ENCODE measurements at places on chromosomes 3 and 15. TPM values are rescaled to one million over a fixed set of nuclear protein-coding genes. Genes with fewer than 3 reads are reported as not detected.

The CD80 gene
- not detected for total RNA-seq

The STT3B gene
- total RNA-seq, result 82.1 TPM

The LRRIQ4 gene
- not detected for total RNA-seq

The TMEM212 gene
- total RNA-seq, result not detected

The CCDC9B gene
- total RNA-seq, result 155 TPM

The KLHL6 gene
- 0.69 TPM for total RNA-seq

The MEX3B gene
- 2.5 TPM for total RNA-seq

The SFMBT1 gene
- total RNA-seq, result 15.9 TPM

The CD276 gene
- 32.4 TPM for total RNA-seq

The NSUN3 gene
- 5.9 TPM for total RNA-seq

GRCh38 chr3:77324105-77324504, 284.2 kb downstream of the ROBO2 start:
- DNase-seq, result no peak
- no peak overlapping the region for H3K4me3 ChIP-seq
- H3K27ac ChIP-seq, result no peak overlapping the region
- no peaks in the 10 kb centered on the region for H3K36me3 ChIP-seq
- H3K4me1 ChIP-seq, result peaks cover 5% of the 10 kb centered on the region

DNA sequence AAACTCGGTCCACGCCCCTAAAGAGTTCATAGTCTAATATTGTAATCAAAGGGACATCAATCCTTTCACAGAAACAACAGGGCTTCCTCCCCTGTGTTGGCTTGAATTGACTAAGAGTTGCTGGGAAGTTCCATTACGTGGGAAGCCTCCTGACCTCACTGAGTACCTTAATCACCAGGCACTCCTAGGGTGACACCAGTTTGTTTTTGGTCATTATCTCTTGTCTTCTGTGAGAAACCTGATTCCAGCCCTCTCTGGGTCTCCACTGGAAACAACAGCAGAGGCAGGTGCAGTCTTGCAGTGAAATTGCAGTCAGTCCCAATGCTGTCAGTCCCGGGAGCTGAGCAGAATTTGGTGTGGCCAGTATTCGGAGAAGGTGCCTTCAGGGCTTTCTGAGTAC, 55.4 kb downstream of the BOC start:
- peaks cover 15% of the 10 kb centered on the region for H3K4me1 ChIP-seq
- no peak overlapping the region for H3K4me3 ChIP-seq
- peaks cover 17% of the 10 kb centered on the region for H3K36me3 ChIP-seq

DNA sequence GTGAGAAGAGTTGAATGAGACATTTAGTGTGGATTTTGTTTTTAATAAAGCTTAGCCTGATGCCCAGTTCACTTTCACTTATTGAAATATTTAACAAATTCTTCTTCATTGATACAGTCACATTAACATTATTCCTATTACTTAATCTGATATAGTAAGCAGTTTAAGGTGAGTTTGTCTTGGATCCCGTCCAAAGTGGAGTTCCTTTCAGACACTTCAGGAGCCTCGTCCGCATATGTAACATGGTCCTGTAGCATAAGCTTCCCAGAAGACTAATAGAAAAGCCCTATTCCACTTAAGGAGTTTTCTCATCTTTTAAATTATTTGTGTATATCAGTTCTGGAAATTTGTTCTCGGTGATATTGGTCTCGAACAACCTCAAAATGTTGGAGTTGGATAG, 39.7 kb upstream of the MLF1 start:
- H3K4me1 ChIP-seq, result no peaks in the 10 kb centered on the region
- no peaks in the 10 kb centered on the region for H3K27me3 ChIP-seq
- no peaks in the 10 kb centered on the region for H3K36me3 ChIP-seq

GRCh38 chr3:179227349-179227748, 23.6 kb downstream of the KCNMB3 start:
- no peaks in the 10 kb centered on the region for H3K27me3 ChIP-seq
- H3K4me3 ChIP-seq, result no peak overlapping the region
- no peak for DNase-seq
- H3K27ac ChIP-seq, result no peak overlapping the region
- H3K36me3 ChIP-seq, result peaks cover 65% of the 10 kb centered on the region
- peaks cover 4% of the 10 kb centered on the region for H3K4me1 ChIP-seq

GRCh38 chr3:66655671-66656070, 154.8 kb upstream of the LRIG1 start:
- H3K4me1 ChIP-seq, result no peaks in the 10 kb centered on the region
- H3K27me3 ChIP-seq, result no peaks in the 10 kb centered on the region
- no peak overlapping the region for H3K27ac ChIP-seq
- H3K4me3 ChIP-seq, result no peak overlapping the region
- no peaks in the 10 kb centered on the region for H3K36me3 ChIP-seq

GRCh38 chr15:55992769-55993110, 672 bp downstream of the NEDD4 start:
- no peak for DNase-seq
- no peaks in the 10 kb centered on the region for H3K36me3 ChIP-seq
- H3K27ac ChIP-seq, result peak overlapping the region; percentile 97
- peak overlapping the region; percentile 83 for H3K4me3 ChIP-seq

DNA sequence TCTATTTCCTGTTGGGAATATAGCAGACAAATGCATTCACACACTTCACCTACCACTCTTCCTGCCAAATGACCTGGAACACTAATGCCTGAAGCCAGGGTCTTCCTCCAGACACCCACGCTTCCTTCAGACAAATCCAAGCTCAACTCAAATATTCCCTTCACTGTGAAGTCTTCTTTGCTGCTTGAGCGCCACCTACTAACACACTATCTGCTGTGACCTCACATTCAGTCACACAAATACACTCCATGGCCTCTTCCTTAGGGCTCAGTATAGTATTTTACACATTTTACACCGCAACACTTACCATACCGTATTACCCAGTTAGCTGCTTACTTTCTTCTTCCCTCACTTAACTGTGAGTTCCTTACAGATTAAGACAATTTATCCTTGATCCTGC, 149.4 kb downstream of the SHOX2 start:
- no peaks in the 10 kb centered on the region for H3K36me3 ChIP-seq
- DNase-seq, result no peak
- H3K4me1 ChIP-seq, result no peaks in the 10 kb centered on the region
- H3K27ac ChIP-seq, result no peak overlapping the region
- H3K27me3 ChIP-seq, result peaks cover 3% of the 10 kb centered on the region

GRCh38 chr15:40960925-40961324, 7.7 kb downstream of the CHAC1 start:
- no peak overlapping the region for H3K27ac ChIP-seq
- no peaks in the 10 kb centered on the region for H3K36me3 ChIP-seq
- peaks cover 30% of the 10 kb centered on the region for H3K4me1 ChIP-seq
- DNase-seq, result no peak
- no peak overlapping the region for H3K4me3 ChIP-seq

- peak; percentile 89 for DNase-seq
- H3K27ac ChIP-seq, result peak overlapping the region; percentile 91
- no peaks in the 10 kb centered on the region for H3K27me3 ChIP-seq
- H3K4me1 ChIP-seq, result peaks cover 61% of the 10 kb centered on the region
Measured at GRCh38 chr15:62896969-62897486, 145.5 kb upstream of the TPM1 start.

DNA sequence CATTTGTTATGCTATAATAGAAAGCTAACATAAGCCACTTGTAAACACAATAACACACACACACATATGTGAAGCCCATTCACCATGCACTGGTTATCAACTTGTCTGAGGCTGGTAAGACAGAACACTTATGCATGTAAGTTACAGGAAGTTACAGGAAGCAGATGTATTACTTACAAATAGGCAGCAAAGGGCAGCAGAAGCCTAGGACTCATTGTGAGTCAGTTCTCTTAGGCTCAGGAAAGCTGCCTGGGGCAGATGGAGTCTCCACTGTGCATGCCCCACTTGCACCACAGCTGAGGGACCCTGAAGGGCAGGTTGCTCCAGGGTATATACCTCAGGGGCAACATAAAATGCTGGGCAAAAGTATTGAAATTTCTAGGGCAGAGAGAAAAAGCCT, 748.8 kb upstream of the CCDC54 start:
- H3K36me3 ChIP-seq, result peaks cover 6% of the 10 kb centered on the region
- no peaks in the 10 kb centered on the region for H3K4me1 ChIP-seq
- no peak overlapping the region for H3K4me3 ChIP-seq
- no peak overlapping the region for H3K27ac ChIP-seq
- H3K27me3 ChIP-seq, result no peaks in the 10 kb centered on the region

DNA sequence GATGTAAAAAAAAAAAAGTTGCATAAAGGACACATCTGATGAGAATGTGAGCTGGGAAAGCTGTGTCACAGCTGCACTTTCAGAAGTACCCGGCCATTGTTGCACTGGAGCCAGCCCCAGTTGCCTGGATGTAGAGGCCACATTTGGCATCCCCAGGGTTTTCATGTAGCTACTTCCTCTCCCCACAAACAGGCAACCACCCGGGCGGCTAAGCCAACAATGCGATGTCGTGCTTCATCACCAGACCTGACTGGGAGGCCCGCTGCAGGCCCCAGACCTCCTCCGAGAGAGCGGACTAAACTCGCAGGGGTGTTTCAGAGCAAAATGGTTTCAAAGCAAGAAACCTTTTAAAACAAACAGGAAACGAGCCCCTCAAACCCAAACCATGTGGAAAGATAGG, 142.3 kb downstream of the TMCO5A start:
- no peaks in the 10 kb centered on the region for H3K36me3 ChIP-seq
- no peak for DNase-seq
- H3K4me3 ChIP-seq, result no peak overlapping the region
- peaks cover 33% of the 10 kb centered on the region for H3K4me1 ChIP-seq

DNA sequence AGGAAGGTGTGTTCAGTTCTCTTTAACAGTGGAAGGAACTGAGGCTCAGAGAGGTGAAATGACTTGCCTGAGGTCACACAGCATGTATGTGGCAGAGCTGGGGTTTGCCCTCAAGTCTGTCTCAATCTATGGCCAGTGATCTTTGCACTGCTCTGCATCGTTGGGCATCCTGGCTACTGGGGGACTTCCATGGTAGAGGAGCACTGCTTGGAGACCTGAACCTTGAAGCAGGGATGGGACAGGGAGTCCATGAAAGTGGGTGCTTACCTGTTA, 2.0 kb downstream of the CORO2B start:
- no peaks in the 10 kb centered on the region for H3K27me3 ChIP-seq
- peak overlapping the region; percentile 83 for H3K4me3 ChIP-seq
- no peaks in the 10 kb centered on the region for H3K36me3 ChIP-seq
- H3K27ac ChIP-seq, result peak overlapping the region; percentile 91
- peaks cover 78% of the 10 kb centered on the region for H3K4me1 ChIP-seq
- DNase-seq, result no peak

GRCh38 chr3:192863091-192863420, 54.6 kb downstream of the MB21D2 start:
- peaks cover 45% of the 10 kb centered on the region for H3K4me1 ChIP-seq
- H3K4me3 ChIP-seq, result no peak overlapping the region
- no peaks in the 10 kb centered on the region for H3K36me3 ChIP-seq
- no peak for DNase-seq
- H3K27me3 ChIP-seq, result no peaks in the 10 kb centered on the region

GRCh38 chr3:106130384-106131198, 261.8 kb upstream of the CBLB start:
- no peak for DNase-seq
- H3K27ac ChIP-seq, result no peak overlapping the region
- no peaks in the 10 kb centered on the region for H3K36me3 ChIP-seq
- peaks cover 35% of the 10 kb centered on the region for H3K4me1 ChIP-seq

DNA sequence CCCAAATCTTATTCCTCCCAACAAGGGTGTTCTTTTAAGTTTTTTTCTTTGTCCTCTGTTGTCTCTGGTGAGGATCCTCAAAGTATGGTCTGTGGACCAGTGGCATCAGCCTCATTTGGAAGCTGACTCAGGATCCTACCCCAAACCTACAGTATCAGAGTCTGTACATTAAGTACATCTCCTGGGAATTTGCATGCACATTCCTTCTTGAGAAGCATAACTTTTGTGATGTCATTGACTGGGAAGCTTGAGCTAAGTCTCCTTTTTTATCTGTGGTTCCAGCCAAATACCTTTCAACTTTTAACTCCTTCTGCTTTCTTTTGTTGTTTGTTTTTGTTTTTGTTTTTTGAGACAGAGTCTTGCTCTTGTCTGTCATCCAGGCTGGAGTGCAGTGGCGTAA, 40.5 kb downstream of the ARMC8 start:
- H3K4me1 ChIP-seq, result peaks cover 12% of the 10 kb centered on the region
- no peaks in the 10 kb centered on the region for H3K27me3 ChIP-seq
- H3K36me3 ChIP-seq, result peaks cover 91% of the 10 kb centered on the region
- no peak overlapping the region for H3K27ac ChIP-seq
- no peak for DNase-seq
- no peak overlapping the region for H3K4me3 ChIP-seq

- no peak overlapping the region for H3K27ac ChIP-seq
- H3K36me3 ChIP-seq, result no peaks in the 10 kb centered on the region
- H3K4me3 ChIP-seq, result no peak overlapping the region
- H3K27me3 ChIP-seq, result no peaks in the 10 kb centered on the region
- H3K4me1 ChIP-seq, result peaks cover 7% of the 10 kb centered on the region
- no peak for DNase-seq
Measured at GRCh38 chr3:73197187-73197586, 135.7 kb downstream of the EBLN2 start.

DNA sequence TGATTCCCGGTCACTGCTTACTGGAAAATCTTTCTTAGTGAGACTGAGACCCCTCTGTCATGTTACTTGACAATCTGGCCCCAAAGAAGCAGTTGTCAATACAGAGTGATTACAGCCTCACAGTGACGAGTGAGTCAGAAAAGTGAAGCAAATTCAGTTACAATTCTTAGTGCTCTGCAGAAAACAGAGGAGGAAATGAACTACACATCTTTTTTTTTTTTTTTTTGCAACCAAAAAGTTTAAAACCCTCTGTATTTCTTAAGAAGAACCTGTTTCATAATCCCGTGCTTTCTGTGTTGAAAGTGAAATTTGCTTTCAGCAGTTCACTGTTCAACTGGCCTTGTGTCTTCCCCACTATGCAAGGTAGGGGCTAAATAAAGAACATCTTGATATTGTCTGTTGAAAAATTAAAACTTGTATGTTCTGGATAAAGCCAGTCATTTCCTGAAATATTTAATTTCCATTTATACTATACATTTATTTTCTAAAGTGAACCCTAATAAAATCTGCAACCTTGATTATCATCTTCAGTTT, 1.9 kb downstream of the AQP9 start:
- H3K27ac ChIP-seq, result no peak overlapping the region
- H3K27me3 ChIP-seq, result peaks cover 11% of the 10 kb centered on the region
- no peaks in the 10 kb centered on the region for H3K4me1 ChIP-seq
- H3K36me3 ChIP-seq, result no peaks in the 10 kb centered on the region
- no peak overlapping the region for H3K4me3 ChIP-seq

GRCh38 chr3:11635680-11636393, 7.9 kb downstream of the VGLL4 start:
- H3K36me3 ChIP-seq, result no peaks in the 10 kb centered on the region
- peak overlapping the region; percentile 97 for H3K27ac ChIP-seq
- H3K4me1 ChIP-seq, result peaks cover 100% of the 10 kb centered on the region
- no peak for DNase-seq

DNA sequence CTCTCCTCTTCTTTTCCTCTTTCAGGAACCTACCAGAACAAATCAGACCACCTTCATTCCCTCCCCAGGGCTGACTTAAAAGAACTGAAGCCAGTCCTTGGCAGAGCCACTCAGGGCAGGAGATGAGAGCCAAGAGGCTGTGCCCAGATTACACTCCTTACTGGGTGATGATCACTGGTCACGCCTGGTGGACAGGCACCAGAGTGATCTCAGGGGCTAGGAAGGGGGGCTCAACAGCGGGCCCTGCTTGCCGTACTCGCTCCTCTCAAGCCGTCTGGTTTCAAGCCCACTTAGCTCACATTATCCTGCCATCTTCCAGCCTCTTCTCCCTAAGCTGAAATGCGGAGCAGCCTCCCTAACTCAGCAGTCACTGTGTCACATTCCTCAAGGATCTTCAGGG, 1.7 kb upstream of the FAH start:
- no peak for DNase-seq
- no peak overlapping the region for H3K27ac ChIP-seq
- H3K4me1 ChIP-seq, result peaks cover 31% of the 10 kb centered on the region
- no peaks in the 10 kb centered on the region for H3K27me3 ChIP-seq
- no peak overlapping the region for H3K4me3 ChIP-seq
- no peaks in the 10 kb centered on the region for H3K36me3 ChIP-seq
